ENCODE measurements at places on chromosomes 13 and 19.

- no peak for DNase-seq
Observed at GRCh38 chr19:2476451-2477140, 669 bp downstream of the GADD45B start.

DNA sequence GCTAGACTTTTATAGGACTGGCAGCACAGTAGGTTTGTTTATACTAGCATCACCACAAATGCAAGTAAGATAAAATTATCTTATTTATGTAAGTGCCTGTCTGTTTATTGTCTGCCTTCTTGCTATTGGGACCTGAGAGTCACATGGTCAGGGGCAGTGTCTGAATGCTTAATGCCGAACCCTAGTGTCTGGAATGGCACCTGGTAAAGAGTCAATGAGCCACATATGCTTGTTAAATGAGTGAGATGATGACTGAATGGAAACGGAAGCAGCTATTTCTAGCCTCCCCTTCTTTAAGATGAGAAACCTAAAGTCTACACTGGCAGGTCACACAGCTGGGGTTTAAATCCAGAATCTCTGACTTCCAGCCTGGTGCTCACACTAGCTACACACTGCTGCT, 92.2 kb downstream of the STOML3 start:
- no peak for DNase-seq

DNA sequence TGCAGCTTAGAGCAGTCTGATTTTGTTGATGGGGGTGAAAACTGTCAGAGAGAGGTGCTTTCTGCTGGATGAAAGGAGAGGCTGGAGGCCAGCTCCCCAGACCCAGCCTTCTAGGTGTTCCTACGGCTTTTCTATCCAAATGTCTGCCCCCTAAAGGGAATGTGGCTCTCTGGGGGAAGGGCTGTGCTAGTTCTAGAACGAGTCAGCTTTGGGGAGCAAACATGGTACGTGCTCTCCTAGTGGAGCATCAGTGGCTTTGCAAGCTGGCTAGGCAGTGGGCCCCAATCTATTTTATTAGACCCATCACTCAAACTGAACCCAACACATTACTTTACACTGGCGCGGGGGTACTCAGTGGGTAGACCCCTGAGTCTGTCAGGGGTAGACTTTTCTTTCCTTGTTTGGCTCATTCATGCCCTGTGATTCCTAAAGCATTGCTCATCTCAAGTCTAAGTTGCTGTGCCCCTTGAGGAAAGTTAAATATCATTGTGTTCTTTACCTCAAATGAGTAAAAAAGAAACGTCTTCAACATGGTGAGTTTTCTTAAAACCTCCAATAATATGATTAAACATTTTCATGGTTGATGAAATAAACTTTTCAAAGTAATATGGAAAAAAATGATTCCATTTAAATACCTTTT, 254.9 kb downstream of the DLEU7 start:
- no peak for DNase-seq

DNA sequence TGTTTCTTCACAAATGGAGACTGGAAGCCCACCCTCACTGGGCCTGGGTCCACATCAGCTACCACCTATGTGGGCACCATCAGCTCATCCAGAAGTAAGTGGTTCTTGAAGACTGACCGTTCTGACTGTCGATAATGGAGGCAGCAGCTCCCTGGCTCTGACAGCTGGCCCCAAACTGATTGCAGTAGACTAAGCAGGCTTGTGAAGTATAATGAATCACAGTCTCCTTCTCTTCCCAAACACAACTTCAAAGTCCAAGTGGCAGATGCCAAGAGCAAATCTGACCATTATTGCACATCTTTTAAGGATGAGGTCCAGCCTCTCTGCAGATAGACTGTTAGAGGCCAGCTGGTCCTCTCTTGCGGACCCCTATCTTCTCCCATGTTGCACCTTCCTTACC, 574.4 kb upstream of the KLF12 start:
- DNase-seq = no peak

DNA sequence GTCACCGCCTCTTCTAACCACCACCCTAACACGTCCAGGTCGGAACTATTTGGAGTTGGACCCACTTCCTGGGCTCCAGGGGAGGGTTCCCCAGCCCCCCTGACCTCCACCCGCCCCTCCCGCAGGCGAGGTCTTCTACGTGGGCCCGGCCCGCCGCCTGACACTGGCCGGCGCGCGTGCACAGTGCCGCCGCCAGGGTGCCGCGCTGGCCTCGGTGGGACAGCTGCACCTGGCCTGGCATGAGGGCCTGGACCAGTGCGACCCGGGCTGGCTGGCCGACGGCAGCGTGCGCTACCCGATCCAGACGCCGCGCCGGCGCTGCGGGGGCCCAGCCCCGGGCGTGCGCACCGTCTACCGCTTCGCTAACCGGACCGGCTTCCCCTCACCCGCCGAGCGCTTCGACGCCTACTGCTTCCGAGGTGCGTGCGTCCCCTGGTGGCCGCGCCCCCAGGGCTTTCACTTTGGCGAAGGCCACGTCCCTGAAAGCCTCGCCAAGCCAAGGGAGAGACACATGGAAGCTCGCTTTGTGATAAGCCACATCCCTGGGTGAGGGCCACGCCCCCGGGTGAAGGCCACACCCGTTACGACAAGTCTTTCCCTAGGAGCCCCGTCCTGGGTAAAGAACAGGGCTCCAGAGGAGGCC, 13.2 kb downstream of the NCAN start:
- peak; percentile 93 for DNase-seq

- no peak for DNase-seq
Observed at GRCh38 chr19:51352783-51353360, 10.9 kb upstream of the VSIG10L start.

DNA sequence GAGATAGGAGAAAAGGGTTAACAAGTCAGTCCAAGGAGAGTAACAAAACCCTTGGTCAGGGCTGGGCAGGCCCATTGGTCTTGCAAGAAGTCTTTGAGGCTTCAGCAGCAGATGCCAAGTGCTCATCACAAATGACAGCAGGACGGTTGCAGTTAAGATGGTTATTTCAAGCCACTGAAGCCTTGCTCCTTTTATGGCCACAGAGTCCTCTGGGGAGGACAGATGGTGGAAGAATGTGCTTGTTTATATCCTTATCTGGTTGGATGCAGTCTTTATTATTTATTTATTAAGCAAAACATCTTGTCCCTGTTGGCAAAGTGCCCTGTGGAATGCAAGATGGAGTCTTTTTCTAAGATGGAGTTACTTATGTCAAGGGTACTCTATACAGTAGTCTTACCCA, 19.2 kb upstream of the ZNF331 start:
- peak; percentile 9 for DNase-seq

DNA sequence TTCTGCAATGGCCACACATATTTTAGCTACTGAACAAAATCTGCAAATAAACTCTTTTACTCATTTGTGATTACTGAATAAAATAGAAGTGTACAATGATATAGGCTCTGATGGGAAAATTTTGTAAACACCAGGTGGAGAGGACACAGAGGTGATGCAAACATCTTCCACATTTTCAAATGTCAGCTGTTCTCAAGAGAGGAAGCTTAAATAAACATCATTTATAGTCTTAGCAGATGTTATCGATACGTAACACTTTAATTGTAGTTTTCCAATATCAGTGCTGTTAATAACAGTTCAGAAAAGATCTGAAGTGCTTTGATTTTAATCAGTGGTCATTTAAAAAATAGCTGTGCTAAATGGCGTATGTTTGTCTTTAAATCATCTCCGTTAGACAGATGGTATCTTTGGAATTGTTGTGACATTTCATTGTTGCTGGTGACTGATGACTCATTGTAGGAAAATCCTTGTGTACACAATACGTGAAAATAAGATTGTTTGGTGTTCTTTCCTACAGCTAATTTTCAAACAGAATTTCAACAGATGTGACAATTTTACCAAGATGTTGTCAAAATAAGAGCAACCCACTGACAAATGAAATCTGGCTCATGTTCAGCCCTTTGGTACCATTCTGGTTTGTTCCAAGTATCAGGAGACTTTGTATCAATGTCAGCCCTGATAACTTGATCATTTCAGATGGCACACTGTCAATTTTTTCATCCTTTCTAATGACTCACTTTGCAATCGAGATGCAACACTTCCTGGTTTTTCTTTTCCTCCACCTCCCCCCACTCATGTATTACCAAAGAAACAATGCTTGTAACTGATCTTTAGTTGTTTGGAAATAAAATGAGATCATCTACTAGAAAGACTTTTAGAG, 516.0 kb downstream of the DCT start:
- DNase-seq = no peak

DNA sequence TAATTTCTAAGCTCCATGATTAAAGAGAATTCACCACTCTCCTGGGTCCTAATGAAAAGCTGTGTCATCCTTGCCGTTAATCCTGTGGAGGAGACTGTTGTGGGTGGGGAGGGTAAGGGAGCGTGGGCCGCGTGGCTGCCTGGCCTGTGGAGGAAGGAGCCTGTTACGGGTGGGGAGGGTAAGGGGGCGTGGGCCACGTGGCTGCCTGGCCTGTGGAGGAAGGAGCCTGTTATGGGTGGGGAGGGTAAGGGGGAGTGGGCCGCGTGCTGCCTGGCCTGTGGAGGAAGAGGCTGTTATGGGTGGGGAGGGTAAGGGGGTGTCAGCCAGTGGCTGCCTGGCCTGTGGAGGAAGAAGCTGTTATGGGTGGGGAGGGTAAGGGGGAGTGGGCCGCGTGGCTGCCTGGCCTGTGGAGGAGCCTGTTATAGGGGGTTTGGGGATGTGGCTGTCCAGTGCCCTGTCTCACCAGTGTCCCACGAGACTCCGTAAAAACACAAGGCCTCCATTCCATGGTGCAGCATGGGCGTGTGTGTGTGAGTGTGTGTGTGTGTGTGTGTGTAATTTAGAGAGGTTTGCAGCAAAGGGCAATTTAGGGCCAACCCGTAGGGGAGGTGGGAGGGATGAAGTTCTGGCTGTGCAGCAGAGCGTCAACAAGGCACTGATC, 15.6 kb upstream of the DCUN1D2 start:
- peak; percentile 74 for DNase-seq

DNA sequence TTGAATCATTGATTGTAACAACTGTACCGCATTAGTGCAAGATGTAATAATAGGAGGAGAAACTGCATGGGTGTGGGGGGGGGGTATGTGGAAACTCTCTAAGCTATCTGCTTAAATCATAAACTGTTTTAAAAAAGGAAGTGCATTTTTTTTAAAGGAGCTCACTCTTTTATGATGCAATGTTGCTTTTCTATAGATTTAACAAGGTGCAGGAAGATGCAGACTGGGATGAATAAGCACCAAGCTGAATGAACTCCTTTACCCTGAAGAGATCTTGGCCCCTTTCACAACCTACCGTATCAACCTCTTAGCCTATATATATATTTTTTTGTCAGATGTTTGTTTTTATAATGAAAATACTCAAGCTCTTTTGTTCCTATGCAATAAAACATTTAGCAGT, 95.9 kb downstream of the AKAP11 start:
- DNase-seq = no peak

DNA sequence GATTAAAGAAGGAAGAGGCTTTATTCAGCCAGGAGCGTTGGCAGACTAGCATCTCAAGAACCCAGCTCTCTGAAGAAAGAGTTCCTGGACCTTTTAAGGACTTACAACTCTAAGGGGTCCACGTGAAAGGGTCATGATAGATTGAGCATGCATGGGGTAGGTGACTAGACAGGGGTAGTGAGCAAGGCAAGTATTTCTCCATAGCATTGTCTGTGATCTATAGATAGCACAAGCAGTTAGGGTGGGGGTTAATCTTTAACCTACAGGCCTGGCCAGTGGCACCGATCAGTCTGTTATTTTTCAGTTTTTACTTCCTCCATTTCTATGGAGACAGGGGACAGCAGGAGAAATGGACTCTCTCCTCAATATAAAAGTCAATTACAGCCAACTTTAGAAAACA, 983.7 kb downstream of the SLITRK1 start:
- peak; percentile 51 for DNase-seq

DNA sequence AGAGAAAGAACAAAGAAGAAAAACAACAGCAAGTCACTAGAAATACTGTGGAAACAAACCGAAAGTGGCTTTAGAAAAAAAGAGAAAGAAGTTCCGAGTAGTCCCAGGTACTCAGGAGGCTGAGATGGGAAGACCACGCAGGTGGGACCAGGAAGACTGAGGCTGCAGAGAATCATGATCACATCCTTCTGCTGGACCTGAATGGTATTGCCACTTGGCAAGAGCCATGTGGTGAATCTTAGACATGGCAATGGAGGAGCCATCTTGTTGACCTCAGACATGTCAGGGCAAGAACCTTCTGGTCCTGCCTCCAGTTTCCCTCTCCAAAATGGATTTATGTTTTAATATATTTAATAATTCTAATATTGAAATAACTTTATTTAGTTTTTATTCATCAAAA, 37.4 kb upstream of the ZNF724 start:
- no peak for DNase-seq

DNA sequence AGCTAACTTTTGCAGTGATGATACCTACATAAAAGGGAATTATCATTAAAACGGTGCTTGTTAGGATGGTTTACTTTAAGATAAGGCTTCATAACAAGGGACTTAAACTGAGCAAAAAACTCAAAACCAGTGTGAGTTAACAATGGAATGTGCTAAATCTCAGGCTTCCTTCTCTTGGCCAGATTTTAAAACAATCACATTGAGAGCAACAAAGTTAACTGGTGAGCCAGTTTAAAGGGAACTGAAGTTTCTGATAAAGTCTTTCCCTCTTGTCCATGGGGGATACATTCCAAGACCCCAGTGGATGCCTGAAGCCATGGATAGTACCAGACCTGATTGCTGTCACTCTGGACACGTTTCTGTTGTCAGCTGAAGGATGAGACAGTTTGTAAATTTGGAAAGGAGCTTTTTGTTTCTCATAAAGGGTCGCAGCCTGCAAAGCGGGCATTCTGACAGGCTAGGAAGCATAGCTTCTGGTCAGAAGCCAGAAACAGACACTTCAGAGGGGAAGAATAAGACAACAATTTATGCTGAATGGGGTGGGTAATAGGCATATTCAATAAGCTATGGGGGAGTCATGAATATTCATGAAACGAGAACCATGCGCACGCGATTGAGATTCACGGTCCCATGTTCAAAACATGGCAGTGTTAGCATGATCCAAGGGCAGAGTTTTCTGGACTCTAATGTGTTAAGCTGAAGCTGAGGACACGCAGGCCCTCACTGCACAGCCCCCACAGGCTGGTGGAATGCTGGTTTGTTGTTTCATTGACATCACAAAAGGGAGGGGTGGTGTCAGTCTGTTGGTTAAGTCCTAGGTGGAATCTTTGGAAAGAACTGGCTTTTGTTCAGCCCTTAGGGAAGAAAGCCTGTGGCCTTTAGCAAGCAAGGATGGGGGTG, 150.6 kb upstream of the RNF113B start:
- DNase-seq = no peak

DNA sequence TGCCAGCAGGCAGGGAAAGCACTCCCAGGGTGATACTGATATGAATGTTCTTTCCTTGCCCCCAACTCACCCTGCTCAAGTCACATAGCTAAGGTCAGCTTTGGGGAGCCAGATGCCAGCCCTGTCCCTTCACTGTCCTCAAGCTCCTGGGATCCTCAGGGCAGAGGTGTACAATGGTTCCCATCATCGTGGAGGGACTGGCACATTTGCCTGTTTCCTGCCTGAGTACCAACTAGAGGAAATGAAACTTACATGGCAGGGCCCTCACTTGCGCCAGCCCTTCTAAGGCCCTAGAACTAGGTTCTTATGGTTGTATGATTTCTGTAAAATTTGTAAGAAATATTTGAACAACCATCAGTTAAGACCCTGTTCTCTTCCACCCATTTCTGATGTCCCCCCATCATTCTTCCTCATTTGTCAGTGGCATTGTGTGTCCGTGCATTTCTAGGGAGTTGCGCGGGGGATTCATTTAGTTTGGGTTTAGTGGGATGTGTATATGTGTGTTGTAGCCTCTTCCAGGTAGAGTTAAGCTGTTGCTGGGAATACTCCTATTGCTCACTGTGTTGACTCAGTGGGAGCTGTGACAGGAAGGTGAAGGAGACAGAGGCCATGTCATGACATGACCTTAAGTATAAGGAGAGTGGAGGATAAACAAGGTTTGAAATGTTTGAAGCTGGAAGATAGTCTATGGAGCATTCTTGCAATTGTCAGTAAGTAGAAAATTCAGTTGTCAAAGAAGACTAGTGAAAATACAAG, 41.3 kb upstream of the RCBTB2 start:
- no peak for DNase-seq
